ENCODE measurements at places on chromosomes 16 and 17.

- no peak for DNase-seq
Observed at GRCh38 chr17:60173304-60173819, 23.6 kb downstream of the CA4 start.

DNA sequence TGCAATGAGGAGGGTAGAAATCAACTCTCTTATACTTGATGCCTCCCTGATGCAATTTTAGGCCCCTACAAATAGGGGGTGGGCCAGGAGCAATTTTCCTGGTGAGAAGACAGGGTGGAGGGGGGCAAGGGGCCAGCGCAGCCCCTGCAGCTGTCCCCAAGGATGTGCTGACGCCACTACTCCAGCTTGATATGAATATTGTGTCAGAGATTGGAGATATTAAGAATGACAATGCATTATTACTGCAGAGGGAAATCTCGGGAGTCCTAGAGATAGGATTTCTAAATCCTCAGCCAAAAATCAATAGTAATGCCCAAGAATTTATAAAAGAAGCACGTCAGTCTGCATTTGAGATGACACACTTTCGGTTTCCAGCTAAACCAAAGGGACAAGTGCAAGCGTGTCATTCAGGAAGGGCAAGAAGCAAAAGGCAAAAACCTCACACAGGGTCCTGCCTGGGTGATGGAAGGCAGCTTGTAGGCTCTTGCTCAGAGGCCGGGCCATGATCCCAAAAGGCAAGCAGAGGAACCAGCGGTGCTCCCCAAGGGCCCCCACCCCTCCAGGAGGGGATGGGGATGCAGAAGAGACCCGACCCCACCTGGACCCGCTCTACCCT is 178.8 kb downstream of the C16orf78 start:
- no peak for DNase-seq

DNA sequence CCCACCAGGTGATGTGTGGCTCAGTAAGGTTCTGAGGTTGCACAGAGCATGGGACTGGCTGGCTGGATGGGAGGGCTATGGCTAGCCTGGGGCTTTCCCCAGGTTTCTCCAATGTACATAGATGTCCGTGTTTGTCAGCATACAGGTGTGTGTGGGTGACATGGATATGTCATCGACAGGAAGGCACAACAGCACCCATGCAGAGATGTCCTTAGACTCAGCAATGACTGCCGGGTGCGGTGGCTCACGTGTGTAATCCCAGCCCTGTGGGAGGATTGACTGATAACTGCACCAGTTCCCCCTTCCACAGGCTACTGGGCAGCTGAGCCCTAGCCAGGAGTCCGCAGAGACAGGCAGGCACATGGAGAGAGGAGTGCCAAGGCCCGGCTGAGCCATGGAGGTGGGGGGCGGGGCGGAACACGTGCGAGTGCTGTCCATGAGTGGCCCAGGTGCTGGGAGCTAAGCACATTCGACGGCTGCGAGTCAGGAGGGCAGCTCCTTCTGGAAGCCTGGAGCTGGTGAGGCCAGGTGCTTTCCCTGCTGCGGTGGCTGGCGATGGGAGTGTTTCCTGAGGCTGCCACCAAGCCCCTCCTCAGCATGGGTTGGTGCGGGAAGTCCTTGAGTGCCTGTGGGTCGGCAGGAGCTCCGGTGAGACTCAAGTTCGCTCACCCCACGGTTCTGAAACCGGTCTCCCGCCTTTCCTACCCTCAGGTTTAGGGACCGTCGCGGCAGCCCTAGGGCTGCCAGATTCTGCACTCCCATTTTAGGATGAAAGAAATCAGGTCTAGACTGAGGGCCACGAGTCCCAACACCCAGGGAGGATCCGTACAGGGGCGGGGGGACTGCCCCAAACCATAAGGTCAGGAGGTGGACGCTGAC is 858 bp upstream of the ASPSCR1 start:
- DNase-seq = peak; percentile 60

- DNase-seq = no peak
Observed at GRCh38 chr17:7703584-7704479, 1.2 kb upstream of the EFNB3 start.

GRCh38 chr17:32927201-32927723 is 691 bp upstream of the TMEM98 start:
- no peak for DNase-seq

DNA sequence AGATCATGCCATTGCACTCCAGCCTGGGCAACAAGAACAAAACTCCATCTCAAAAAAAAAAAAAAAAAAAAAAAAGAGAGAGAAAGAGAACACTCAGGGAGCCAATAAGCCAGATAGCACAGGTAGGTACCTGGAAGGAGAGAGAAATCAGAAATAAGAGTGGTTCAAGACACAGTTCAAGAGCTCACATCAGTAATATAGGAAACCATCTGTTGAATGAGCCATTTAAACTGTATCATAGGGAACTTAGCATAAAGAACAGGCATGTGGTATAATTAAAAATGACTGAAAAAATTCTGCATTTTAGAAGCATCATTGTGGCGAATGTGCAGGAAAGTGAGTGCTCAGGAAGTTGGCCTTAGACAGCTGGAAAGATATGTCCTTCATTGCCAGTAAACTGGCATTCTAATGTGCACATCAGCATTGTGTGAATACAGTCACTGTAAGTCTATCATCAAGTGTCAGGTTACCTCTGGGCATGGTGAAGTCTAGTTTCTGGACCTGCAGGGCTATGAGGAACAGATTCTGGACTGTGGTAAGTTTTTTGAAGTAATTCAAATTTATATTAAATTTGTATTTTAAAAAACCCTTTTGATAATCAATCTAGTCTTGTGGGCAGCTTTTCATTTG is 20.4 kb downstream of the KRT12 start:
- DNase-seq = no peak

DNA sequence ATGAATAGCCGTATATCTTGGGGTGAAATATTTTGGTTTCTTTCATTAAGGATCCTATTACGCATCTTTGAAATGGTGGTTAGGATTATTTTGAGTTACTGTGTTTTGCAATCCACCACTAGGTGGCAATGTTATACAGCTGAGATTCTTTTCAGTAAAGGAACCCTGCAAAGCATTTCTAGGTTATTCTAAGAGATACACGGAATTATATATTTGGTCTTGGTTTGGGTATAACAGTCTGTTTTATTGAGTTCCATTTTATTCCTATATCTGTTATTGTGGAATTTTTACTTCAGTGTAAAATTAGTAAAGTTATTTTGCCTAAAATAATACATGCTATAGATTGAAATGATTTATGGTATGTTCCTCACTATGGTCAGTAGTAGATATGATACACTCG is 62.9 kb upstream of the CPHXL start:
- DNase-seq = peak; percentile 35

DNA sequence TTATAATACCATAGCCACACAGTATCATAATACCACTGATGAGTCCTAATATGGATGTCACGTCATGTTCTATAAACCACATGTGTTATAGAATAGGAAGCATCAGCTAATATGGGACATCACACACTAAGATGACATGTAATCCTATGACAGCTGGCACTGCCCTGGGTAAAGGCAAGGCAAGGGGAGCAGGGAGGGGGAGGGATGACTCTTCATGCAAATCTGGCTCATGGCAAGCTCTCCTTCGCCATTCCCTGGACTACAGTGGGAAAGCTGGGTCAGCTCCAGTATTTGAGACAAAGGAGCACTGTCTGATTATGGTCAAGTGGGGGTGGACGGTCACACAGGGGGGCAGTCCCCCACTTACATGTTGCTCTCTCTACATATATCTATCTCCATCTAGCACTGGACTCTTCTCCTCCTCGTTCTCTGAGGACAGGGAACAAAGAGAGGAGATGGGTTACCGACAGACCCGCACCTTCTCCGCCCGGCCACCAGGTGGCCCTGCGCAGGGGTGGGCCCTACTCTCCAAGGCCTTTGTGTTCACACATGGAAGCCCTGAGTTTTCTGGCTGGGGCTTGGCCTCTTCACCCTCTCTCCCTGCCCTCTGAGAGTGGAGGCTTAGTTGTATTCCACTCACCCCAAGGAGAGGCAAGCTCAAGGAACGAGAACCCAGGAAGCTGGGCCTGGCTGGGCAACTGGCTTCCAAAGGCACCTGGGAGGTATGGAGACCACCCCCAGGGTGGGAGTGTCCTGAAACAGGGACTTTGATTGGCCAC is 23.4 kb upstream of the MPO start:
- peak; percentile 38 for DNase-seq

DNA sequence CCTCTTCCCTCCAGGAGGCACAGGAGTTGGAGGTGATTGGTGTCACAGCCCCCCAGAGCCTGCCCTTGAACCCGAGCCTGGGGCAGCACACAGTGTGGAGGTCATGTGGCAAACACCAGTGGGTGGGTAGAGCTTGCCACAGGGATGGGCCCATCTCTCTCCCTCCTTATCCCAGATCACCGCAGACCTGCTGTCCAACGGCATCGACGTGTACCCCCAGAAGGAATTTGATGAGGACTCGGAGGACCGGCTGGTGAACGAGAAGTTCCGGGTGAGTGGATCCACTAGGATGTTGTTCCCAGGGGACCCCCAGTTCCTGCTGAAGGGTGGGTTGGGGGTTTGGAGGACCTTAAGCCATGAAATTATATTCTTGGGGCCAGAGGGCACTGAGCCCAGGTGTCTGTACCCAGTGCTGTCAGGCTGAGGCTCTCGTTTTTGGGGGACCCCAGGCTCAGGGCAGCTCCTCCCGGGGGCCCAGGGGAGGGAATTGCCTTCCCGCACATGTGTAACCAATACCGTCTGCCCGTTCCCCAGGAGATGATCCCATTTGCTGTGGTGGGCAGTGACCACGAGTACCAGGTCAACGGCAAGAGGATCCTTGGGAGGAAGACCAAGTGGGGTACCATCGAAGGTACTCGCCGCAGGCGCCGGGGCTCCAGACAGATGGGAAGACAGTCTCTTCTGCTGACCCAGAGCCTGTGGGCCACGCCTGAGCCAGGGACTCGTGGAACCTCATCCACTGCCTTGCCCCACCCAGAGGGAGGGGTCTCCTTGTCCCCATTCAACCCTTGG is 351.9 kb downstream of the SEC14L1 start:
- no peak for DNase-seq

- no peak for DNase-seq
Observed at GRCh38 chr17:50598487-50598886, 36.2 kb upstream of the ABCC3 start.

- no peak for DNase-seq
Observed at GRCh38 chr17:49670002-49670401, 7.9 kb downstream of the SPOP start.

- DNase-seq = peak; percentile 57
Observed at GRCh38 chr17:80485846-80486245, 9.4 kb upstream of the NPTX1 start.

- DNase-seq = no peak
Observed at GRCh38 chr16:80720804-80721371, 83.5 kb downstream of the CDYL2 start.

- DNase-seq = no peak
Observed at GRCh38 chr17:37737971-37738370, 6.9 kb downstream of the HNF1B start.

GRCh38 chr17:31744511-31744951 is 114.5 kb downstream of the COPRS start:
- no peak for DNase-seq

- DNase-seq = no peak
Observed at GRCh38 chr17:6244796-6245195, 174.6 kb downstream of the WSCD1 start.

DNA sequence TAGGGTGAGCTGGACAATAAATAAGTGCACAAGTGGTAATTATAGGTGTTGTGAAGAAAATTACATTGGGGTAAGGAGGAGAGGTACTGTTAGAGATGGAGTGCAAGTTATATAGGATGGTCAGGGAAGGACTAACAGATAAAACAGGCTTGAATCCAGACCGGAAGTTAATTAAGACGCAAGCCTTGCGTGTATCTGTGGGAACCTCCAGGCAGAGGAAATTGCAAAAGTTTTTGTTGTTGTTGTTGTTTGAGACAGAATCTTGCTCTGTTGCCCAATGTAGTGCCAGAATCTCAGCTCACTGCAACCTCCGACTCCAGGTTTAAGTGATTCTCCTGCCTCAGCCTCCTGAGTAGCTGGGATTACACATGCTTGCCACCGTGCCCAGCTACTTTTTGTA is 2.4 kb upstream of the ZNF18 start:
- no peak for DNase-seq

DNA sequence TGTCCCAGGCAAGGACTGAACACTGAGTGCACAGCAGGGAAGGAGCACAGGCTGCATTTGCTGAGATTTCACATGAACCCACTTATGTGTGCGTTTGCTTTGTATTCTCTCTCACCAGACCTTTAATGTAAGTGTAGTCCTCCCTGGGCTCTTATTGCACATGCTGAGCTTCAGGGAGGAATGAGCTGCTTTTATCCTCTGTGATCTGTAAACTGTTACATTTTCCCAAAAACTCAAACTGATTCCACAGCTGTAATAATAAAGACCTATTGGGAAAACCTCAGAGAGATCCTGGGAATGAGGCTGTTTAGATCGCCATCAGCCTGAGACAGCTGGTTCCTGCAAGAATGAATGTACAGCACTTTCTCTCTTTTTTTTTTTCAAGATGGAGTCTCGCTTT is 53.6 kb upstream of the ADORA2B start:
- no peak for DNase-seq

GRCh38 chr16:89361751-89362539 is 128.4 kb downstream of the ANKRD11 start:
- DNase-seq = no peak

- no peak for DNase-seq
Observed at GRCh38 chr16:11075163-11075562, 130.8 kb downstream of the CLEC16A start.

DNA sequence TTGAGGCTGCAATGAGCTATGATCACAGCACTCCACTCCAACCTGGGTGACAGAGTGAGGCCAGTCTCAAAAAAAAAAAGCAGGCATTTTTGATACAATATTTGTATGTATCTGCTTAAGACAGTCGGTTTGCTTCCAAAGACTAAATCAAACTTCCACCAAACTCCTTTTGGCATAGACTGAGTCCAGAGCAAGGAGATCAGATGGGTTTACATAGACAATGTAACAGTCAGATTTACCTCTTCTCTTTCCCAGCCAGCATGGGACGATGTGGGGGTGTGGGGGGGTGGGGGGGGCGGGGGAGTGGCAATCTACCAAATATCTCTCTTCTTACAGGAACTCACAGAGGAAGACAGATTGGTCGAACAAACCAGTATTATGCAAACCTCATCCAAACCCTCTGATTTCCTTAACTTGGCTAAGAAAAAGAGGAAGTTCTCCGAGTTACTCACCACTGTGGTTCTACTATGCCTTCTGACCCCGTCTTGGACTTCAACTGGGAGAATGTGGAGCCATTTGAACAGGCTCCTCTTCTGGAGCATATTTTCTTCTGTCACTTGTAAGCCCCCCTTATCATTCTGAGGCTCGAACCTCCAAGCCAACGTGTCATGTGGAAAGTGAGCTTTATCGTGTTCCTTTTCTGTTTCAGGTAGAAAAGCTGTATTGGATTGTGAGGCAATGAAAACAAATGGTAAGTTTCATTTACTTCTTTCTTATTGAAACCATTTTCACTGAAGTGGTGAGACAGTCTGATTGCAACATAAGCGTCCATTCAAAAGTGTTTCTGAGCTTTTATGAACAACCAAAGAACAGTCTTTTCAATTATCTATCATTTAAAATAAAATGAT is at the start of gene MILR1:
MILR1 (plus strand) TSS at position 451 of the 848 bp plus-strand sequence; CDS start at position 505, 54 bp downstream.
- DNase-seq = no peak

DNA sequence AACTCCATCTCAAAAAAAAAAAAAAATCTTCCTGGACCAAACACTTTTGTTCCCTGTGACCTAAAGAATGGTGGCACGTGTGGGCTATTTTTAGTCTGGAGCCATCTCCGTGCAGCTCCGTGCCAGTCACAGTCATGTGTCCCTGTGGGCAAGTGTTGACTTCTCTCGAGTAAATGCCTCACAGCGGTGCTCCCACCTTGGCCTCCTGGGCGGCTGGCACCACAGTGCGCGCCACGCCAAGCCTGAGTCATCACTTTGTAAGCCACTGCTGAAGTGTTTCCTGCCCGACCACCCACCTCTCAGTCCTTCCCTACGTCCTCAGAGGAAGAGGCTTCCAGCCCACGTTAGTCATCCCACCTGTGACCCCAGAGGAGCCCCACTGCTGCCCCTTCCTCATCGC is 10.9 kb upstream of the HEXD start:
- DNase-seq = no peak
